Activated CD8-positive, alpha-beta memory T cell treated with anti-CD3 and anti-CD28 coated beads, Interleukin-2, amount 10 ng/mL, durations not matched to agents 7 days and 5 days (primary cell): ENCODE measurements at places on chromosomes 6 and 20. TPM values are rescaled to one million over a fixed set of nuclear protein-coding genes. Genes with fewer than 3 reads are reported as not detected.

GRCh38 chr6:45584127-45584526 is 206.4 kb upstream of the SUPT3H start:
- peak; percentile 52 for DNase-seq

- DNase-seq = no peak
Measured at GRCh38 chr6:32551410-32551809, 21.3 kb upstream of the HLA-DRB5 start.

DNA sequence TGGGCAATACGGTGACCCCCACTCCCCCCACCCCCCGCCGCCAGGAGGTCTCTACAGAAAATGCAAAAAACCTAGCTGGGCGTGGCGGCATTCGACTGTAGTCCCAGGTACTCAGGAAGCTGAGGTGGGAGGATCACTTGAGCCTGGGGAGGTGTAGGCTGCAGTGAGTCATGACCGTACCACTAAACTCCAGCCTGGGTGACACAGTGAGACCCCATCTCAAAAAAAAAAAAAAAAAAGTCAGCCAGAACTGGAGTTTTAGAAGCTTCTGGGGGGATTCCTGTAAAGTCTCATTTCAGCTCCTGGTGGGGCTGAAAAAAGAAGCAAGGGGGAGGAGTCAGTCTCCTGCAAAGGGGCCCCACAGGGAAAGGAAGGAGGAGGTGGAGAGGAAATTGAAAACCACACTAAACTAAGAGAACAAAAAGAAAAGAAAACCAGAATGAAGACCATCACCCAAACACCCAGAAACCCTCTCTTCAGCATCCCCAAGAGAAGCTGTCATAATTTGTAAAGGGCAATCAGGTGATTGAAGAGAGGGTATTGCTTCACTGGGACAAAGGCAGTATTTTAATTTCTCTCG is 50.4 kb downstream of the NOL4L start:
- peak; percentile 69 for DNase-seq

- DNase-seq = no peak
Measured at GRCh38 chr20:17932396-17932795, 36.2 kb downstream of the SNX5 start.

GRCh38 chr20:50418890-50419642 is 91.1 kb upstream of the PTPN1 start:
- no peak for DNase-seq

GRCh38 chr6:75273009-75273408 is 11.6 kb downstream of the TMEM30A start:
- DNase-seq = no peak

The FRS3 gene
- 6.2 TPM for total RNA-seq

The SRMS gene
- not detected for total RNA-seq

The PXT1 gene
- 0.32 TPM for total RNA-seq

The ATP9A gene
- 2.4 TPM for total RNA-seq
